ENCODE measurements at places on chromosomes 1 and 21.

DNA sequence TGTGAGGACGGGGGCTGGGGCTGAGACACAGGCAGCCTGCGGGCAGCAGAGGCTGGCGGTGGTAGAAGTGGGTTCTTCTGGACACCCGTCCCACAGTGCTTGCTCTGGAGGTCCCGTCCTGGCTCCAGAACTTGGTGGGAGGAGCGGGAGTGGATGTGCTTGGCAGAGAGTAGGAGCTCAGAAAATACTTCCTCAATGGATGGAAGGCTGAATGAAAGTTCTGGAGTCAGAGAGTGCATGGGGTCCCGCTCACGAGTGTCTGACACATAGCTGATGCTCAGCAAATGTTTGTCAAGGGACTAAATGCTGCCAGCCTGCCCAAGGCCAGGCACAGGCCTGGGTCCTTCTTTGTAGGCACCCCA is 13.4 kb upstream of the NES start:
- no peak for DNase-seq

DNA sequence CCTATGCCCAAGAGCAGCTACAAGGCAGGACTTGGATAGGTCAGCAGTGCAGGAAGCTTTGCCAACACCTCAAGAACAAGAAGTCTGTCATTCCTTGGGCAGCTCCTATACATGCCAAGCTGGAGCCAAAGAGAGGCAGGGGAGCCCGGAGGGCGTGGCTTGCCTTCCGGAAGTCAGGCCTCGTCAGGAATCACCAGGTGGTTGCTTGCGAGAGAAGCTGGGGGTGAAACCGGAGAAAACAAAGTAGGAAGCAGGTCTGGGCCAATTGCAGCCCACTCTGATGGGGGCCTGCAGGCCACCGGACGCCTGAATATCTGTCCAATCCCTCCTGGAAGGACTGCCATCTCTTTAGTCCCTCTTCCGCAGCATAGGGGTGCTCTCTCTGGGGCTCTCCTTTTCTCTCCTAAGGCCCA is 794 bp upstream of the FAM76A start:
- no peak for DNase-seq

- no peak for DNase-seq
These were observed 5.5 kb downstream of the SLC16A4 start for GRCh38 chr1:110385369-110385768.

DNA sequence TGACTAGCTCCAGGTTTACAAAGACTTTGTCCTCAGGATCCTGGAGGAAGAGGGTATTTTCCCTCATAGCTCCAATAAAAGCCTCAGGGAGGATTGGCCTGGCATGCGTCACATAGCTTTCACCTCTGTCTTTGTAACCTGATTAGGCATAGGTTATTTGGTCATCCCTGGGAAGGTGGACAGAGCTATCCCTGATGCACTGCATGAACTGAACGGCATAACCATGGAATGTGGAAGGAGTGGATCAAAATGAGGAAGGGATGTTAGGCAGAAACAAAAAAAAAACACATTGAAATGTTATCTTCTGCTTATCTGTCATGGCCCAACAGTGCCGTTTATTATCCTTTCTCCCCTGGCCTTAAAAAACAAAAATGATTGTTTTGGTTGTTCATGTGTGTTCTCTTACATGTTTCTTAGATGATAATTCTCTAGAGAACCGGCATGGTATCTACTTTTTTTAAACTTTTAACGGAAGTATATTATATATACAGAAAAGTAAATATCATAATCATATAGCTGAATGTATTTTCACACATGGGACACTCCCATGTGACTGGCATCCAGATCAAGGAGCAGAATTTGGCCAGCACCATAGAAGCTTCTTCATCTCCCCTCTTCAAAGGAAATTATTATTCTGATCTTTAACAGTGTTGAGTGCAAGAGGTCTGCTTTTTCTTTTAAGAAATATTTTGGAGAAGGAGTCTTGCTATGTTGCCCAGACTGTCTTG is 85.3 kb downstream of the RPS6KC1 start:
- no peak for DNase-seq

Data from lung microvascular endothelial cell (primary cell).